ENCODE measurements at places on chromosomes 2 and 18.

- DNase-seq = no peak
Measured at GRCh38 chr18:32383050-32383819, 87.4 kb downstream of the GAREM1 start.

DNA sequence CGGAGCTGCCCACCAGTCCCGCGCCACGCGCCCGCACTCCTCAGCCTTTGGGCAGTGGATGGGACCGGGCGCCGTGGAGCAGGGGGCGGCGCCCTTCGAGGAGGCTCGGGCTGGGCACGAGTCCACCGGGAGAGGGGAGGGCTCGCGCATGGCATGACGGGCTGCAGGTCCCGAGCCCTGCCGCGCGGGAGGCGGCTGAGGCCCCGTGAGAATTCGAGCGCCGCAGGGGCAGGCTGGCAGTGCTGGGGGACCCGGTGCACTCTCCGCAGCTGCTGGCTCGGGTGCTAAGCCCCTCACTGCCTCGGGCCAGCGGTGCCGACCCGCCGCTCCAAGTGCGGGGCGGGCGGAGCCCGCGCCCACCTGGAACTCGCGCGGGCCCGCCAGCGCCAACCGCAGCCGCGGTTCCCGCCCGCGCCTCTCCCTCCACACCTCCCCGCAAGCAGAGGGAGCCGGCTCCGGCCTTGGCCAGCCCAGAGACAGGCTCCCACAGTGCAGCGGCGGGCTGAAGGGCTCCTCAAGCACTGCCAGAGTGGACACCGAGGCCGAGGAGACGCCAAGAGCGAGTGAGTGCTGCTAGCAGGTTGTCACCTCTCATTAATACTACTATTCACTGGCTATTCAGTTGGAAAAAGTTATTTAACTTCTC is 3.6 kb upstream of the TTC21B start:
- DNase-seq = no peak

DNA sequence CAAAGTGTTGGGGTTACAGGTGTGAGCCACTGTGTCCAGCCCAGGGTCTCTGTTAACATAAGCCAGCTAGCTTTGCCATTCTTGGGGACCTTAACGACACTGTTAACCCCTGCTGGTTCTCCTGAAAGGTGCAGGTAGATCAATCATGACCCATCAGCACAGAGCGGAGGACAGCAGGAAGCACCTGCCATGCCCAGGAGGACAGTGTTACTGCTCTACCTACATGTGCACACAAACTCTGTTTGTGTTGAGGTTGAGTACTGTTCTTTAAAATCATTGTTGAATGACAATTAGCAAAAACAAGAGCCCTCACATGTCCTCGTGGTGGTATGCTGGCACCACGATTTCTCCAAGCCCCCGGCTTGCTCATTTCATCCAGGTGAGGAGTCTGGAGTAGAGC is 120.9 kb downstream of the FAM210A start:
- no peak for DNase-seq

GRCh38 chr18:26479681-26480079 is 68.7 kb downstream of the KCTD1 start:
- no peak for DNase-seq

DNA sequence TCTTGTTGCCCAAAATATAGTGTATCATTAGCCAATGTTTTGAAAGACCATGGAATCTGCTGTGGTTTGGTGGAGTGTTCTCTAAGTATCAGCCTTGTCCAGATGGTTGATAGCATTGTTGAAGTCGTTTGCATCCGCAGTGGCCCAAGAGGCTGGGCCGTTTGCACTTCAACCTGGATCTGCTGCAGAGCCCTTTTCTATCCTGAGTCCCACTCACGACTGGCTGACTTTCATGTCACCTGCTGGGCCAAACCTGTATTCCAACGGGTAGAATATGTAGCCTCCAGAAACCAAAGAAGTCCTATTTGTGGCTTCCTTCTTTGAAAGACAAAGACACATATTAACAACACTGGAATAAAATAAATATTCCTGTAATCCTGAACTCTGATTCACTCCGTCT is 1154.1 kb downstream of the RPIA start:
- no peak for DNase-seq

- DNase-seq = no peak
Measured at GRCh38 chr18:37612524-37613252, 47.1 kb upstream of the CELF4 start.

GRCh38 chr2:23871206-23871605 is 55.7 kb downstream of the ATAD2B start:
- DNase-seq = no peak

DNA sequence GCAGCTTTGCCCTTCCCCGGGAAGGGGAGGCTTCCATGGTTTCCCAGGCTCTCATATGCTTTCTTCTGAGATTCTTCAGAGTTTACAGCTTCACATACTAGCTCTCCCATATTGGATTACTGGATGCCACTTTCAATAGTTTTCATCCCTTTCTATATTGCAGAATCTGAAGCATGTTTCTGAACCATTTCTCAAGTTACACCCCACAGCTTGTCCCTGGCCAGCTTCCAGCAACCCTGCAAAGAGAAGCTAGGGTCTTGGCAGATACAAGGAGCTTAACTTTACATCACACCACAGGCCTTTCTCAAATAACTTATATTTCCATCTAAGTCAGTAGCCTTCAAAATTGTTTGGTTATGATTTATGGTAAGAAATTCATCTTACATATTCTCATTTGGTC is 39.6 kb downstream of the LHCGR start:
- no peak for DNase-seq

DNA sequence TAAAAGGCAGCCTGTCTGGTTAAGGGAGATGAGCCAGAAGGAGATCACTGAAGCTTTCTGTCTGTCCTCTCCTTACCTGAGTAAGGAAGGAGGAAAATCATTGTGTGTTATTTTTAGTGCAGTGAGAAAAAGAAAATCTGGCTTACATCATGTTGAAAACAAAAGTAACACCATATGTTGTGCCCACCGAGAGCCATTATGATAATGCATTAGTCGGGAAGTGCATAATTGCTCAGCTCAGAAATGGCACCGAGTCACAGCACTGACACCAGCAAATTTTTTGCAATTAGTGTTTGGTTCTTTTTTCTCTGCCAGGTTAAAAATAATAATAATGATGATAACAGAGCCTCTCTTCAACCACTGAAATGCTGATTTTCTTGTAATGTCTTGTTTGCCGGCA is 46.6 kb downstream of the HNMT start:
- DNase-seq = no peak

GRCh38 chr2:218036371-218036770 is 32.7 kb upstream of the RUFY4 start:
- DNase-seq = no peak

GRCh38 chr2:43178055-43178598 is 48.3 kb downstream of the ZFP36L2 start:
- no peak for DNase-seq

DNA sequence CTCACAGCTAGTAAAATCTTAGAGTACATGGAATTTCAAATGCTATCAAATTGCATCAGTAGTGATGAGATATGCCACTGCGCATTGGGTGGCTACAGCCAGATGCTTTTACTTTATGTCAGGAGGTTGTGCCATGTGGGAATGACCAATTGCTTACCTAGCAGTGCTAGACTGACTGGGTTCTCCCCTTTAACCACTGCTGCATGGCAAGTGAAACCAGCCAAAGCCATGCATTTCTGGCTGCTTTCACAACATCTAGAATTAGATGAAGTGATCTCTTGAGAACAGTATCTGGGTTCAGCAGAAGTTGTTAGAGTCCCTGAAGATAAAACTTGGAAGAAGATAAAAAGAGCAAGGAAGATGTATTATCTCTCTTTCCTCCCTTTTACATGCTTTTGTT is 1174.2 kb upstream of the CDH2 start:
- no peak for DNase-seq

DNA sequence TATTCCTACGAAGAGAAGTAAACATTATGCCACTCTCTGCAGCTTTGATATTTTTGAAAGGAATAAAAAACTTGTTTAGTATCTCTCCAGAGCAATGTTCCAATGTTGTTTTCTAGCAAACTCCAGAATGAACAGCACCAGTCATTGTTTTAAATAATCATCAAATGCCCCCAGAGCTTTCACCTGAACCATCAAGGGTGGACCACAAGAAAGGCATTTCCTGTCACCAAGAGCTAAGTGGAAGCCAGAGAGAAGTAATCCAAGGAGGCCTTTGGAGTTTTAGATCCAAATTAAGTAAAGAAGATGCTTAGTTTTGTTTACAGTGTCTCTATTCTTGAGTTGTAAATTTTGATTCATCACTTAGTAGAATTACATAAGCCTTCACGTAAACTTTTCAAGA is 559.0 kb downstream of the ARHGAP15 start:
- DNase-seq = no peak

GRCh38 chr2:4653991-4654390 is 950.6 kb downstream of the DCDC2C start:
- no peak for DNase-seq

- DNase-seq = no peak
Measured at GRCh38 chr2:190156530-190157212, 94.1 kb upstream of the MSTN start.

GRCh38 chr2:171943869-171944268 is 21.6 kb downstream of the HAT1 start:
- DNase-seq = no peak

DNA sequence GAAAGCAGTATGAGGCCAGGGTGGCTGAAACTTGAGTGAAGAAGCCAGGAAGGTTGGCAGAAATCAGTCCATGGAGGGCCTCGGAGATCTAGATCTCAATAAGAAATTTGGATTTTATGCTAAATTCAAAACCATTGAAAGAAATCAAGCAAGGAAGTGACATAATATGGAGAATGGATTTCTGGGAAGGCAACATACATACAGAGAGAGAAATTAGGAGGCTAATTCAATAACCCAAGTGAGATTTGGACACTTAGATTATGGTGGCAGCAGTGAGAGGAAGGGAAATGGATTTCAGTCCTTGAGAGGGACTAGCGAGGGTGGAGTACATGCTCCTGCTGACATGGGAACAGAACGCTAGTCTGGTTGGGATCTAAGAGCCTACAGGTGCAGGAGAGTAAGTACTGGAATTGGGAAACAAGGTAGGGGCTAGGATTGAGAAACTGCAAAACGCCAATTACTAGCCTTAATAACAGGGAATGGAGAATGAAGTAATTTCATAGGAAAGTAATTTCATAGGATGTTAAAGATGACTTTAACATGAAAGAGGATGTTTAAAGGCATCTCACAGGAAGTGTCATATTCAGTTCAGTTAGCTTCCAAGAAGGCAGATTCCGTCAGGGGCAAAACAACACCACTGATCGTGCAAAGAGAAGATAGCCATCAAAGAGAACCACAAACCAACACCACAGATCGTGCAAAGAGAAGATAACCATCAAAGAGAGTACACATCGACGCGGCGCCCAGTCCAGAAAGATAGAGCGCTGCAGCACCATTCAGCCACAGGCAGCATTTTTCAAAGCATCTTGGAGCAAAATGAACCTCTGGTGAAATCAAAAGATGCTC is 27.2 kb downstream of the CDKL4 start:
- peak; percentile 64 for DNase-seq

DNA sequence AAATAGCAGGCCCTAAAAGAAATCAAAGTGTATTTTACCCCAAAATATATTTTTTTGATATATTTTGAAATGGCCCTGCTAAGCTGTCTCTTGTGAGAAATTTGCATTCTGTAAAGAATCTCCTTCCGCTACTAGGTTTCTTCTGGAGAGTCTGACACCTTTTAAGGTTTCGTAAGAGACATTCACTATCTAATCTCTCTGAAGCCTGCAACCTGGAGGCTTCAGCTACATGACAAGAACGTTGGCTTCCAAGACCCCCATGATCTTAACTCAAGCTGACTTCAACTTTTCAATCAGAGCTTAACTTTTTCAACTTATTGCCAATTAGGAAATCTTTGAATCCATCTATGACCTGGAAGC is 1894.9 kb upstream of the LRRTM1 start:
- no peak for DNase-seq

DNA sequence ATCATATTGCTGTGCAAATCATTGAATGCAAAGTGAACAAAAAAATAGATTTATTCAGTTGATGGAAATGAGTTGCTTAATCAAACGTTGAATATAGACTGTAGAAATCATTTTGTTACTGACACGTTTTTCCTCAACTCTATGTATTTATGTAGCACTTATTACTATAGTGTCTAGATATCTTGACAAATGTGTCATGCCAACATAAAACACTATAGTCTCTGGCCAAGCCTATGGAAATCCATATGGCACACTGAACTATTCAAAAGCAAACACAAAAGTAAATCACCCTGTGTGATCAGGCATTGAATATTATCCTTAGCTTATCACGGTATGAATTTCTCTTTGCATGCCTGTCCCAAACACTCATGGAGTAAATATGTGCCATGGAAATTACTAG is 131.3 kb downstream of the ZNF804A start:
- DNase-seq = no peak

GRCh38 chr2:44100351-44100750 is 68.3 kb upstream of the PPM1B start:
- no peak for DNase-seq

DNA sequence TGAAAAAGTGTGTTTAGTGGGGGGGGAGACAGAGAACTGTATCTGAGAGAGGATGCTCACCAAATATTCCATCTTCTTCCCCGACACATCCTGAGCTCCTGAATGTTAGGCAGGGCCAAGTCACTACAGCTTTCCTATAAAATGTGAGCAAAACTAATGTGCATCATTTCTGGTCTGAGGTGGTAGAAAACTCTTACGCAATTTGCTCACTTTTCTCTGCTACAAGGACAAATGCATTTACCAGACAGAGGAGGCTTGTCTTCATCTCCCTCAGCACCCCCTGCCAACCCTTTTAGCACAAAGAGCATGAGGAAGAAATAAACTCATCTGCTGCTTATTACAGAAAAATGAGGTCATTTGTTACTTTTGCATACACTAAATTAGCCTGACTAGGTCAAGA is 554.0 kb downstream of the RNF144A start:
- no peak for DNase-seq

DNA sequence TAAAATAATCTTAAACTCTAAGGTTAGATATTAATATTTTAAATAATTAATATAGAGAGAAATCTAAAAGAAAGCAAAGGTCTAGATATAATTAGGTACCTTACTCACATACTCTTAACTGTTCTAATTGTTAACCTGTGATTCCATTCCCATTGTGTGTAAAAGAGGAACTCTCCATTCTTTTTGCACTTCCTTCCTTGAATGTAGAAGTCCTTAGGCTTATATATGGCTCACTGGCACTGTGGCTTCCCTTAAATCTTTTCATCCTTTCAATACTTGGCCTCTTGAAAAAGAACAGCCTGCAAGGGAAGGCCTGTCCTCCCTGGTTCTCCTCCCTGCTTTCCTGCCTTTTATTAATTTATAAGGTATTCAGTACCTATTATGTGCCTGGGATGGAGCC is 182.8 kb upstream of the FOSL2 start:
- no peak for DNase-seq

- no peak for DNase-seq
Measured at GRCh38 chr18:70428439-70428838, 139.6 kb downstream of the SOCS6 start.

GRCh38 chr2:239465017-239466001 is 64.5 kb upstream of the HDAC4 start:
- DNase-seq = no peak

GRCh38 chr2:142914507-142915313 is 37.2 kb downstream of the KYNU start:
- DNase-seq = no peak
